ENCODE measurements at places on chromosomes 11 and 22. TPM values are rescaled to one million over a fixed set of nuclear protein-coding genes. Genes with fewer than 3 reads are reported as not detected.

DNA sequence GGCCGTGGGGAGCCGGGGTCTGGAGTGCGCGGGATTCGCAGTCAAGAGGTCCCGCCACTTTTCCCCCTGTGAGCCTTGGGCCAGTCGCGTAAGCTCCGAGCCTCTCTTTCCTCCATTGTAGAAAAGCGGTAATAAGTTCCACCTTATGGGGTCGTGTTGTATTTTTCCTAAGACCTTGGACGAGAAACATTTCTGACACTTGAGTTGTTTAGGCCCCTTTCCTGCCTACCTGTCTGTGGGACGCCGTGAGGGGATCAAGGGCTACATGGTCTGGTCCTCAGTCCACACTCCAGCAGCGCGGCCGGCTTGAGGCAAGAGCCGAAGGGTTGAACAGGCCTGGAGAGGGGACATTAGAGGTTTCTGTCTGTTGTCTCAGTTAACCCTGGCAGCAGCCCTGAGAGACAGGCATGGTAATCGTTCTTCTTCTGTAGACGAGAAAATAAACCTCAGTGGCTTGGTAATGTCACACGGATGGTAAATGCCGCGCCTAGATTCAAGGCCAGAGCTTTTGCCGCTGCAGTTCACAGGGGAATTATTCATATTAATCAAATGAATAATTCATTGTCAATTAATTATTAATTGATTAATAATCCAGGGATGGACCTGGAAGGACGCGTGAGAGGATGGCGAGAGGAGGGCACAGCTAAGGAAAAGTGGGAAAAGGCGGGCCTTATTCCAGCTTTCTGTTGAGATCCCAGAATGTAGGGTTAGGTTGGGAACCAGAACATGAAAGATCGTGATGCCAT is 545 bp downstream of the FEN1 start:
- DNase-seq, result no peak

The LRRC56 gene
- 3.6 TPM for total RNA-seq

- no peak for DNase-seq
Observed at GRCh38 chr22:44668190-44668885, 33.7 kb upstream of the PRR5 start.

DNA sequence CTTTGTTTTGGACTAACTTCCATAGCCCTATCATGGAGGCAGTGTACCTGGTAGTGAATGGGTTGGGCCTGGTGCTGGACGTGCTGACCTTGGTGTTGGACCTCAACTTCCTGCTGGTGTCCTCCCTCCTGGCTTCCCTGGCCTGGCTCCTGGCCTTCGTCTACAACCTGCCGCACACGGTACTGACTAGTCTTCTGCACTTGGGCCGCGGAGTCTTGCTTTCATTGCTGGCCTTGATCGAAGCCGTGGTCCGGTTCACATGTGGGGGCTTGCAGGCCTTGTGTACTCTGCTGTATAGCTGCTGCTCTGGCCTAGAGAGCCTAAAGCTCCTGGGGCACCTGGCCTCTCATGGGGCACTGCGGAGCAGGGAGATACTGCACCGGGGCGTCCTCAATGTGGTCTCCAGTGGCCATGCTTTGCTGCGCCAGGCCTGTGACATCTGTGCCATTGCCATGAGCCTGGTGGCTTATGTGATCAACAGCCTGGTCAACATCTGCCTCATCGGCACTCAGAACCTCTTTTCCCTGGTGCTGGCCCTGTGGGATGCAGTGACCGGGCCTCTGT is 846 bp downstream of the RNF26 start:
- DNase-seq, result peak; percentile 21

DNA sequence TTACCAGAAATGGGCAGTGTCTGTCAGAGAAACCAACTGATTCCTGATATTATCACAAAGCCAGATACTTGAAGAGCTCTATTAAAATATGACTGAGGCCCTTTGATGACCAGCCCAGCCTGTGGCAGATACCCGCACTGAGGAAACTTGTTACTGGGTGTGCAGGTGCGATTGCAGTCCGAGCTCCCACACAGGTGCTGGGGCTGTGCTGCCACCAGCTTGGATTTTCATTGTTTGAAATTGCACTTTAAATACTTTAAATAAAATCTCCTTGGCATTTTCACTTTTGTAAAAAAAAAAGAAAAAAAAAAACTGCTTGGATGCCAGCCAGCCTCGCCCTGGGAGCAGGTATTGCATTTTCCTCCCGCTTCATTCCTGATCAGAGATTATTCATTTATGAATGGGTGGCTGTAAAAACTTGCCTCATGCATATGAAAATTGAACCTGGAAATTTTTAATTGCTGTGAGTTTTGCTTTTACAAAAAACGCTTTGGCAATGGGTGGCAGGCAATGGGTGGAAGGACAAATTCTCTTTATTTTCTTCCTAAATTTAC is 21.2 kb downstream of the EHF start:
- no peak for DNase-seq

GRCh38 chr11:105000797-105001196 is 22.2 kb downstream of the CASP5 start:
- DNase-seq, result peak; percentile 42

GRCh38 chr11:103295704-103296103 is 186.5 kb downstream of the DYNC2H1 start:
- no peak for DNase-seq

The RTN3 gene
- total RNA-seq, result 41.9 TPM

- no peak for DNase-seq
Observed at GRCh38 chr11:71080239-71081097, 171.9 kb downstream of the SHANK2 start.

The OR8D4 gene
- not detected for total RNA-seq

The BRSK2 gene
- total RNA-seq, result 0.20 TPM

- DNase-seq, result peak; percentile 60
Observed at GRCh38 chr22:25362215-25362882, 142.9 kb downstream of the CRYBB2 start.

The PPARA gene
- total RNA-seq, result 10.2 TPM

The PKDREJ gene
- not detected for total RNA-seq

The SCT gene
- total RNA-seq, result not detected

DNA sequence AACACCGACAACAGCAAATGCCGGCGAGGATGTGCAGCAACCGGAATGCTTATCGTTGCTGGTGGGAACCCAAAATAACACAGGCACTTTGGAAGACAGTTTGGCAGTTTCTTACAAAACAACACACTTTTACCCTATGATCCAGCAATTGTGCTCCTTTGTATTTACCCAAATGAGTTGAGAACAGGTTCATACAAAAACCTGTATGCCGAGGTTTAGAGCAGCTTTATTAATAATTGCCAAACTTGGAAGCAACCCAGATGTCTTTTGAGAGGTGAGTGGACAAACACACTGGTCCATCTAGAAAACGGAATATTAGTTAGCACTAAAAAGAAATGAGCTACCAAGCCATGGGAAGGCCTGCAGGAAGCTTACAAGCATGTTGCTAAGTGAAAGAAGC is 118.9 kb downstream of the CTTN start:
- no peak for DNase-seq

GRCh38 chr11:83645561-83645960 is 359.4 kb upstream of the CCDC90B start:
- no peak for DNase-seq

- DNase-seq, result no peak
Observed at GRCh38 chr22:22712666-22713365, 68.4 kb downstream of the GGTLC2 start.

GRCh38 chr11:64729851-64730382 is 6.9 kb upstream of the NRXN2 start:
- DNase-seq, result peak; percentile 90

- DNase-seq, result no peak
Observed at GRCh38 chr11:12598330-12599256, 75.6 kb upstream of the TEAD1 start.

The OR10A3 gene
- not detected for total RNA-seq

DNA sequence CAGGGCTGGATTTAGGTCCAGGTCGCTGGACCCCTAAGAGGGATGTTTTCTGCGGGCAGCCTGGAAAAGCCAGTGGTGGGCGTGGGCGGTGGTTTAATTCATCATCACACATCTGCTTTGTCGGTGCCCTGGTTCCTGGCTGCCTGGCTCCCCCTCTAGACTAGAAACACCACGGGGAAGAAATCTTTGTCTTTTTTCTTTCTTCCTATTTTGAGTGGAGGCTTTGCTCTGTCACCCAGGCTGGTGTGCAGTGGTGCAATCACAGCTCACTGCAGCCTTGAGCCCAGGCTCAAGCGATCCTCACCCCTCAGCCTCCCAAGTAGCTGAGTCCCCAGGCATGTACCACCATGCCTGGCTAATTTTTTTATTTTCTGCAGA is 86.6 kb upstream of the LINC01488 start:
- no peak for DNase-seq

GRCh38 chr11:13535819-13536218 is 40.0 kb upstream of the PTH start:
- DNase-seq, result no peak

The SLC22A9 gene
- not detected for total RNA-seq

The TSPAN32 gene
- total RNA-seq, result 14.3 TPM

The MOV10L1 gene
- total RNA-seq, result 2.3 TPM

- DNase-seq, result no peak
Observed at GRCh38 chr11:66880496-66881450, 23.9 kb downstream of the LRFN4 start.

- no peak for DNase-seq
Observed at GRCh38 chr22:50490531-50491308, 4.1 kb downstream of the MIOX start.

The NNMT gene
- 93.4 TPM for total RNA-seq

DNA sequence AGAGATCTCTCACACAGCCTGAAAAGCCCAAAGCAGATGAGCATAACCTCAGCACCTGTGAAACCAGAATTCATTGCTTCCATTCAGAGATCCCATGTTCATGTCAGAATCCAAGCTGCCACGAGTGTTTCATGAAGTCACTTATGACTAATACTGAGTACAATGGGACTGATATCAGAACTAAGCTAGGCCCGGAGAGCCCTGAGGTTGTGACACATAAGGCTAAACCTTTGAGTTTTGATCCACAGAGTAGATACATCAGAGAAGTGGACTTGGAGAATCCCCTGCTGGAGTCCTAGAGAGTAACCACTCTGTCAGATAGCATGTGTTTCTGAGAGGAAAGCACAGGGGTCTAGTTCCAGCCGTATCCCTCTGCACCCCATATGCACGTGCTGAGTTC is 890 bp upstream of the GLYATL1 start:
- DNase-seq, result no peak

- no peak for DNase-seq
Observed at GRCh38 chr11:127485541-127485940, 485.0 kb upstream of the KIRREL3 start.

DNA sequence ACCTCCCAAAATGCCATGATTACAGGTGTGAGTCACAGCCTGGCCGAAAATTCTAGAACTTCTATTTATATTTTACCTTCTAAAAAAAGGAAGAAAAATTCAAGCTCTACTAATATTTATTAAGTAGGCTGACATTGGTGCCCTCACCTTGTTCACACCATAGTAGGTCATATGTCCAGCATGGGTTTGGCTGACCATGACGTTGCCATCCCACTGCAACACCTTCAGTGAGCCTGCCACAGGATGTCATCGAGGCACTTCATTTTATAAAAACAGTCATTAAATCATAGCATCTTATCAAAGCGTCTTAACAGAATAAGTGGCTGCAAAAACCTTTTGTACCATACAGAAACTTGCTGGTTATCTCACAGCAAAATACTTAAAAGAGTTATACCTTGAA is 58.3 kb downstream of the LRRC32 start:
- no peak for DNase-seq

The AQP11 gene
- total RNA-seq, result 0.51 TPM

- DNase-seq, result no peak
Observed at GRCh38 chr11:119742263-119742861, 13.4 kb upstream of the NECTIN1 start.

The ALX4 gene
- total RNA-seq, result not detected

DNA sequence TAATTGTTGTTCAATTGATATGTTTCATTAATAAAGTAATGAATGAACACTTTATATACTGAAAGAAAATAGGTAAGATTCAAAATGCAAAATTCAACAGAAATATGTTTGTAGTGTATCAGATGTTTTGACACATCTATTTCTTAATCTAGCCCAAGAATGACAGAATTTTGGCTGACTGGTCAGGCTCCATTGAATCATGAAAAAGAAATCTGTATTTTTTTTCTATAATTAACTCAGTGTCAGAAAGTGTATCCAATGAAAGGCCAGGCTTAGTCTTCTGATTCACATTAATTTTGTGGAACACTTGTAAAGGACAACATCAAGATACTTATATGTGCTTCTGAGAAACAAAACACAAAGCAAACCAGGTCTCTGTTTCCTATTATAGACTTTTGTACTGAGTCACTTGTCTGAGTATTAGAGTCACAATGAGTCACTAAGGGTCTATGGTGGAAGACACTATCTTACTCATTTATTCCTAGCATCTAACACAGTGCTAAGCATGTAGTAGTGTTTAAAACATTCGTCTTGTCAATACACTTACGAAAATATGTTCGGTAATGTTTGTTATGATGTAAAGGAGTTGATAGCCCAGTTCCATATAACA is 297.7 kb upstream of the CCDC90B start:
- no peak for DNase-seq

GRCh38 chr11:78228467-78228866 is 39.7 kb downstream of the USP35 start:
- no peak for DNase-seq

- no peak for DNase-seq
Observed at GRCh38 chr11:79059141-79059540, 381.7 kb downstream of the TENM4 start.

The OR8H2 gene
- total RNA-seq, result not detected

- no peak for DNase-seq
Observed at GRCh38 chr11:34111722-34112270, 6.4 kb downstream of the NAT10 start.

The IFTAP gene
- total RNA-seq, result 25.5 TPM

DNA sequence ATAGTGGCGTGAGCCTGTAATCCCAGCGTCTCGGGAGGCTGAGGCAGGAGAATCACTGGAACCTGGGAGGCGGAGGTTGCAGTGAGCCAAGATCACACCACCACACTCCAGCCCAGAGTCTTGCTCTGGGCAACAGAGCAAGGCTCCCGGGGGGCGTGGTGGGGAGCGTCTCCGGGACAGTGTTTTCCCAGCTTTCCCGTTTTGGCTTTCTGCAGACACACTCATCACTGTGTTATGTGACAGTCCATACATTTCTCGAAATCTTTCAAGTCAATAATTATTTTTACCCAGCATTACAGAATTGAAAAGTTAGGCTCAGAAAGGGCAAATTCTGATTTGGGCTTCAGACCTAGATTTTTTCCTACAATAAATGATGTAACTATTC is 31.7 kb downstream of the NEAT1 start:
- no peak for DNase-seq

The MUC6 gene
- total RNA-seq, result not detected

GRCh38 chr11:38971141-38971540 is 2373.1 kb upstream of the RAG2 start:
- DNase-seq, result no peak

DNA sequence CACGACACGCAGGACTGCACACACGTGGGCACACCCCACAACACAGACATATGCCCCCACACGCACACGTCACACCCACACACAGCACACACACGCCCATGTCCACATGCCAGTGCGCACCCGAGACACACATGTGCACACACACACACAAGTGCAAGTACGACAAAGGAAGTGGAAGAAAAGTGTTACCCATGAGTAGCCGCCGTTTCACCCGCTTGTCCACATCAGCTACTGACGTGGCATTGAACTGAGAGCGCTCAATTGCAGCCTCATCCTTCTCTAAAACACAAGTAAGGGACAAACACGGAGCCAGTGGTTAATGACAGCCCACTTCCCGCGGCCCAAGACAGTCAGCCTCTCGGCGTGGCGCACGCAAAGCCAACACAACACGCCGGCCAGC is 68.4 kb upstream of the TTLL12 start:
- no peak for DNase-seq

GRCh38 chr11:130890039-130890745 is 26.1 kb downstream of the SNX19 start:
- DNase-seq, result no peak

GRCh38 chr11:15308840-15309239 is 194.1 kb downstream of the INSC start:
- no peak for DNase-seq
